ENCODE measurements at places on chromosomes 5 and 9.

- no peak for DNase-seq
These were observed 776.6 kb downstream of the CDH12 start for GRCh38 chr5:22076586-22076985.

GRCh38 chr9:129629251-129629820 is 3.4 kb downstream of the NTMT1 start:
- DNase-seq, result no peak

DNA sequence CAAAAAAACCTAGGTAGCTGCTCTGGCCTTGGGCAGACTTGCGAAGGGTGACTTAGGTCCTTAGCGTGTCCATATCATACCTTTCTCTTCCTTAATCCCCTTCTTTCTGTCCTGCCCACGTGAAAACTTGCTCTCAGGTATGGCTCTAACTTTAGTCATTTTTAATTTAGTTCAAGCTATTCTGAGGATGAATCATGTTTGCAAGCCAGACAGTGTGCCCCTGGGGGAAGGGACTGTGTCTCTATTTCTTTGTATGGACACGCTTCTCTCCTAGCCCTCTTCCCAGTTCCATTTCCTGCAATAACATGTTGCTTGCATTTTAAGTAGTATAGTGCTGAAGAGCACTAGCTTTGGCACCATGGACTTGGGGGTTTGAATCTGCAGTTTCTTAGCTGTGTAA is 120.6 kb downstream of the PTTG1 start:
- no peak for DNase-seq

DNA sequence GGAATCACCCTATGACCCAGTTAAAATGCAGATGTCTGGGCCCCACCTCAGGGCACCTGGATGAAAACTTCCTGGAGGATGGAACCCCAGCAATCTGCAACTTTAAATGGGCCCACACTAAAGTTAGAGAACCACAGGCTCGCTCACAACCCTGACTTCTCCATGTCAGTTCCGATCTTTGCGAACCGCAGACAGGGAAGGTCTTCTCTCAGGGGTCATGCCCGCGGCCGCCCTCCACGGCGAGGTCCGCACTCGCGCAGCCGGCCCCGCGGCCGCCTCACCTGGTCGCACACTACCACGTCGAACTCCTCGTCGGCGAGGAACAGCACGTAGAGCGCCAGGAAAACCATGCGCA is 499 bp downstream of the ALG2 start:
- no peak for DNase-seq

- DNase-seq, result no peak
These were observed 93.8 kb upstream of the IL12B start for GRCh38 chr5:159424123-159424522.

- DNase-seq, result no peak
These were observed 10.0 kb upstream of the ACTBL2 start for GRCh38 chr5:57492632-57493031.

- peak; percentile 3 for DNase-seq
These were observed 48.4 kb upstream of the SMIM23 start for GRCh38 chr5:171736976-171737891.

DNA sequence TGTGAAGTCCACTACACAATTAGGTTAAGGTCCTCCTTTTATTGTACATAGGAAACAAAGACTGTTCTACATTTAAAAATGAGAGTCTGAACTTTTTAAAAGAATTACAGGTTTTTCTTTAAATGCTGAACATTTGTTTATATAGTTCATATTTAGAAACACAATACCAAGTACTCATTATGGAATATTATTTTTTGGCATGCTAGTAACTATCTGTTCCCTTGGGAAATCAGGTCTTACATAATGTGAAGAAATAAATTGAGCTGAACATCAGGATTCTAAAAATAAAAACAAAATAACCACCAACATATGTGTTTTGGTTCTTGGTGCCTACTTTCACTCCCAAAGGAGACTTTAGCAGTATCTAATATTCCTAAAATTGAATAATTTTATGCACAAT is 230.5 kb upstream of the IZUMO3 start:
- no peak for DNase-seq

DNA sequence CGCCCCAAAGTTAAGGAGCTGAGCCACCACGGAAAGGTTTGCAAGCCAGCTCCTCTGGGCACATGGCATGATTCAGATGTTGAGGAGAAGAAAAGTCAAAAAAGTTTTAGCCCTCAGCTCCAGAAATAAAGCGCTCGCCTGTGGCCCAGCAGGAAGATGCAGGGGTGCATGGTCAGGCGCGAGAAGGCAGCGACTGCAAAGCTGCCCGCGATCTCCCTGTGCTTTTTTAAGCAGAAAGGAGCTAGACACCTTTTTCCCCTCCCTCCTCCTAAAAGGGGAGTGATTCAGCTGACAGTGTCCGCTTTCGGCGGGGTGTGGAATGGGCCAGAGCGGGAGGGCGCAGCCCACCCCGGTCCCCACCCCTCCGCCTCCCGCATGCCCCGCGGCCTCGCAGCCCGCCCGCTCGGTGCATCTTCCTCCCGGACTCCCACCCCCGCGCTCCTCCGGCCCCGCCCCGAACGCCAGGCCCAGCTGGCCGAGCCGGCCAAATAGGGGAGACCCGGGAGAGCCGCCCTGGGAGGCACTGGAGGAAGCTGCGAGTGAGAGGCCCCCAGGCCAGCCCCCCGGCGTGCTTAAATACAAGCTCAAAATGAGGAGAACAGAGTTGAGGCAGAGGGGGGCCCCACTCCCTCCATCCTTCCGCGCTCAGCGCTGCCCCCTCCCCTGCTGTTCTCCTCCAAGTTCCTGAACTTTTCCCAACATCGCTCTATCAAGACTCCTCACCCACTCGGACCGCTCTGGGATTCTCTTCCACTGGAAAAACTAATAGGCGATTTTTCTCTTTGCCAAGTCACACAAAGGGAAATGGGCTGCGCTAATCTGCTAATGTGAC is at the start of gene ADAMTS12:
ADAMTS12 (minus strand) TSS at position 203 of the 832 bp plus-strand sequence; CDS start at position 69, 134 bp downstream.
- peak; percentile 72 for DNase-seq

DNA sequence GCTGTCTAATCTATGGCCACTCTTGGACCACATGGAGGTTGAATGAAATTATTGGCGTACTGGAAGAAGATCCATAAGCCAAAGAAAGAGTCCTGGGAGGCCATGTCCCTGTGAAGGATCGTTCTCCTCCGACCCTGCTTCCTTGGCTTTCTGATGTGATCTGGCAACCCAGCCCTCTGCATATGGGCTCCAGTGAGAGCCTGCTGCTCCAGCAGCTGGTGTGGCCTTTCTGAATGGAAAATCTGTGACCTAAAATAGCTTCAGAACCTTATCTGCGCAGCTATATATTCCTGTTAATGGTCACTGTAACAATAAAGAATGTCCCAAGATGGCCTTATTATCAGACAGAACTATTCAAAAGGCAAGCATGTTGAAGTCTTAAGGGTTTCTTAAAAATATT is 40.2 kb upstream of the PHF2 start:
- no peak for DNase-seq

DNA sequence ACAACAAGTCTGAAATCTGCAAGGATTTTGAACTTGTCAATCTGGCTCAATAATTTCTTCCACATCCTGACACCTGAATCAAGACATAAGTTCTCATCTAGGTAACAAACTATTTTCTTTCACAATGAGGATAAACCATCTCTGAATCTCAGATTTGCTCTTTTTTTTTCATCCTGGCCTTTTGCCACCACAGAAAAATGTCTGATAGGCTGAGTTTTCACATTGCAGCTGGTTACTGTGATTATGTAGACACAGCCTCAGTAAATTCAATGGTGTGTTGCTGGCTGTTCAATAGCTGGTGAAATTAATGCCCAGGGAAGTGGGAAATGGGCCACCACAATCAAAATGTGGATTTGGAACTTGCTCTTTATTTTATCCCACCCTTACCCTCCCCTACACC is 2.8 kb upstream of the ADRA1B start:
- no peak for DNase-seq

DNA sequence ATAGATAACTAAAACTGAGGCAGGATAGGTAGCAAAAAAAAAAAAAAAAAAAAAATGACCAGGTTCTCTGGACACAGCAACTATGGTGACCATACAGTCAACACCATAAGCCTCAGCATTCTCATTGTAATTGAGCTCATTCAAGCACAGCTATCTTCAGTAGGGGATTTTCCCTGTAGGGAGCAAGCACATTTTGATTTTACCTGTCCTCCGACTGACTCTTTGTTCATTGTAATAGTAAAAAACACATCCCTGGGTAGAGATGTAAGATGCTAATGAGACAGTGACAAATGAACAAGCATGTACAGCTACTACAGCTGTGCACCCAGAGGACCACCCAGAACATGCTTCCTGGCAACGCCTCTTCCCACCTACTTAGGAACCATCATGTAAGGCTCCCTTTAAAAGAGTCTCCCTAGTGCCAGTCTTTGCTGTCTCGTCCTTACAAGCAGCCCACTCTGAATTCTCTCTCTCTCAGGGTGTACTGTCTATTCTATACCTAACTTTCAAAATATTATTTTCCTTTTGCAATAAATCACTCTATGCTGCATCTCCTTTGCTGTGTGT is 65.0 kb upstream of the FBXW11 start:
- no peak for DNase-seq

DNA sequence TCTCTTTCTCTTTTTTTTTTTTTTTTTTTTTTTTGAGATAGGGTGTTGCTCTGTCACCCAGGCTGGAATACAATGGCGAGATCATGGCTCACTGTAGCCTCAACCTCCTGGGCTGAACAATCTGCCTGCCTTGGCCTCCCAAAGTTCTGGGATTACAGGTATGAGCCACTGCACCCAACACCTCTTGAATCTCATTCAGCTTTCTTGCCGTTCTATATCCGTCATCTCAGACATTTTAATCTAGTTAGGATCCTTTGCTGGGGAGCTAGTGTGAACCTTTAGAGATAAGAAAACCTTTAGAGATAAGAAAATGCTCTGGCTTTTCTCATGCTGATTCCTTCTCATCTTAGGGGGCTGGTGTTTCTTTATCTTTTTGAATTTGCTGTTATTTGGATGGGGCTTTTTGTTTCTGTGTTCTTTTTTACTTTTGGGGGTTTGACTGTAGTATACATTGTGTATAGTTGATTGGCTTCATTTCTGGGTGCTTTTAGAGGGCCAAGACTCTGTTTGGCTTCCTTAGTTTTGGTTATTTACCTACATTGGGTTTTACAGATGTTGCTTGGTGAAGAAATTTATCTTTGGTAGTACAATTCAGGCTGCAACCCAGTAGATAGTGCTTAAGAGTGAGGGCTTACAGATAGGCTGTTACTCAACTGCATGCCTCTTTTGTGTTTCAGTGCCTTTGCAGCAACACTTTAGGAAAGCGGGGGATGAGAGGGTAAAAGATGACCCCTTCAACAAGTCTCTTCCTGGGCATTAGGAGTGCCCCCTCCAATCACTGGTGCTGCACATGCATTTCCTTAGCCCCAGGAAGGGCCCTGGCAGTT is 41.9 kb upstream of the SLC36A1 start:
- DNase-seq, result no peak

GRCh38 chr9:1219284-1219683 is 169.1 kb downstream of the DMRT2 start:
- DNase-seq, result no peak

- no peak for DNase-seq
These were observed 439.0 kb upstream of the PTGER4 start for GRCh38 chr5:40240671-40241070.

- peak; percentile 60 for DNase-seq
These were observed 311.4 kb upstream of the MSX2 start for GRCh38 chr5:174412941-174413340.

DNA sequence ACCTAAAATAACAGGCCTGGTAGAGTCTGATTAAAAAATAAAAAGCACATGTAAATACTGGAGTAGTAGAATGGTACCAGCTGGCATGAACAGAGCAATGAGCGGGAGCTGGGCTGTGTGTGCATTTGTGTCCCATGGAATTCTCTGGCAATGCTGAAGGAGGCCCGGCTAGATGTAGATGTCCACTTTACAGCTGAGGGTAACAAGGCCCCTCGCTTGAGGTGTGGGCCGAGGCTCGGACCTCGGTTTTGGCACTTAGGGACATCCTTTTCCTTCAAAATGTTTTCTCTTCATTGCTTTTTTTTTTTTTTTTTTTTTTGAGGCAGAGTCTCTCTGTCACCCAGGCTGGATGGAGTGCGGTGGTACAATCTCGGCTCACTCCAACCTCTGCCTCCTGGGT is 1.5 kb upstream of the FGD3 start:
- no peak for DNase-seq

DNA sequence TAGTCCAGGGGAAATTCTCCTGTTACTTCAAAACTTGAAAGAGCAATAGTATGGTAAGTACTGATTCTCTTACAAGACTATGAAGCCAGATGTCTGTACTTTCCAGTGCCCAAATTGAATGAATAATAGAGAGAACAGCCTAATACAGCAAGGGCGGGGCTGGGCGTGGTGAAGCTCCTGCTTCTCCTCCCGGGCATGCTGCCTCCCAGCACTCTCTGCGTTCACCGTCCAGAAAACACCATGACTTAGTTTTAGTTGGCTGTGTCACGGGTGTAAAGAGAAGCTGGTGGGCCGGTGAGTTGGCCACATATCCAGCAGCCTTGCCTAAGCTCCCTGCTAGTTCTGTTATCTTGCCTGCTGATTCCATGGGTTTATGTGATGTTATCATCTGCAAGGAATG is 40.7 kb upstream of the ADAMTS2 start:
- DNase-seq, result no peak

DNA sequence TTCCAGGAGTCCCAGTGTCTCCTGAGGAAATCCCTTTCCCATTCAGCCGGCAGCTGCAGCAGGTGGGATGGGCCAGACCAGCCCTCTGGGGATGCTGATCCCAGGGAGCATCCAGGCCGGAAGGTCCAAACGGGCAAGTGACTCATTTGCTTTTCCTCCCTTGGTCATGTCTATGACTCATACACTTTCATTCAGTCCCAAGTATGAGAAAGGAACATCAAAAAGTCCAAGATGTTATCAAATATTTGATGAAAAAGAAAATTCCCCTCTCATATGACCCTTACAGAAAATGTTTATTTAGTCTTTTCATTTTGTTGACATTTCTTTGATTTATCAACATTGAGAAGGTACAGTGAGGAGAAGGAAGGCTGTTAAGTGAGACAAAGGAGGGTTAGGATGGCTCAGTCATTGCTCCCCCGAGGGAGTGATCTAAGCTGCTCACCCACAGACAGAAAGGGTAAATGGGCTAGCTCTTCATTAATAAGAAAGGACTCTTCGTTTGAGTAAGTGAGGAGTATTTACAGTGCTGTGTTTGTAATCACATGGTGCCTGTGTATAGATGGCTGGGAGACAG is 117.6 kb upstream of the ANKRD55 start:
- DNase-seq, result peak; percentile 87

GRCh38 chr5:131647048-131647769 is 12.2 kb upstream of the RAPGEF6 start:
- DNase-seq, result no peak
